ENCODE measurements at places on chromosomes 6 and 20.

DNA sequence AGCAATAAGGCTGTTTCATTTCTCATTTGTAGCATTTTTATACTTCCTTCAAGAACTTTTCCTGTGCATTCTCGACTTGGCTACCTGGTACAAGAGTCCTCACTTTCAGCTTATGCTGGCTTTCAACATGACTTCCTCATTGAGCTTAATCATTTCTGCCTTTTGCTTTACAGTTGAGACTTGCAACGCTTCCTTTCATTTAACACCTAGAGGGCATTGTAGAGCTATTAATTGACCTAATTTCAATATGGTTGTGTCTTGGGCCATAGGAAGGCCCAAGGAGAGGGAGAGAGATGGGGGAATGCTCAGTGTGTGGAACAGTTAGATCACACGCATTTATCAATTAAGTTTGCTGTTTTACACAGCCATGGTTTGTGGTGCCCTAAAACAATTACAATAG is 37.2 kb downstream of the SLC22A2 start:
- no peak for DNase-seq

DNA sequence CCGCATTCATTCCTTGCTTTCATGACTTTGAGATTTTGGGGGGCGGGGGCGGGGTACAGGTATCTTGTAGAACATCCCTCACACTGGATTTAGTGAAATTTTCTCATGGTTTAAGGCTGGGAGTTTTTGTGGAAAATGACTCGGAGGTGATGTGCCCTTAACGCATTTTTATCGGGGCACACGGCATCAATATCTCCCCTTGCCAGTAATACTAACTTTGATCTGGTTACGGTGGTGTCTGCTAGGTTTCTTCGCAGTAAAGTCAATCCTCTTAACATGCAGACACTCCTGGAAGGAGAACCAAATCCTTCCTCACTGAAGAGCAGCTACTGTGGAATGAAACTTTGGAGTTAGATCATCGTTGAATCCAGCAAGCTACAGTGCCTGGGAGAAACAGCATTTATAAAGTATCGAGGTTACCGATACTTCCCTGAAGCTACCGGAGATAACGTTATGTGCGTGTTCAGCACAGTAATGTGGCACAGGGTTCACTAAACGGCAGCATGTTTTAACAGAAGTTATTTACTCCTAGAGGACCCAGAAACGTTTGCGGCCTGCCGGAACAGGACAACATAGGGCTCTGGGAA is 1.2 kb upstream of the DYNLRB1 start:
- DNase-seq: no peak

DNA sequence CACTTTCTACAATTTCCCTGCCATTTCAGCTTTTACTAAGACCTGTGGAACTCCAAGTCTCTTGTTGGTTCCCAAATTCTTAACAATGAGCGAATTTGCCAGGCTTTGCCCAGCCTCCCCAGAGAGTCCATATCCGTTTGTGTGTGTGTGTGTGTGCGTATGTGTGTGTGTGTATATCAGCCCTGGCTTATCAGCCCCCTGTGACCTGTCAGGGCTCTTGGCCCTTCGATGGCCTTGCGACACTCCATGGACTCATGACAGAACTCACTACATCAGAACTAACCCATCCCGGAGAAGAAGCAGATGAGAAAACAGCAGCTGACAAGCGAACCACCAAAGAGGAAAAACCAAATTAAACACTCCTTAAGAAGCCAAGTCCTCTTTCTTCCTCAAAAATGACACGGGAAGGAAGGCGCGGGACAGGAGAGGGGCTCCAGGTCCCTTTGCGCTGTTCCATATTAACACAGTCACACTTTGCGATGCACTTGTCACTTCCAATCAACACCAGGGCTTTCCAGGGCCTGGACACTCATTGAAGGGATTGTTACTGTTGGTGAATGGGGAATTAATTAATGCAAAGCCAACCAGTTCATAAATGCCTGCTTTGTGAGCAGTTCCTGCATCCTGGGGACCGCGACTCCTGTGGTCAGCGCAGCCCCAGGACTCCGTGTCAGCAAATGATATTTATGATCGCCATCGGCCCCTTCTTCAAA is 524.0 kb downstream of the CD83 start:
- DNase-seq: no peak

GRCh38 chr6:3232017-3232945 is 4.8 kb upstream of the TUBB2B start:
- no peak for DNase-seq

- no peak for DNase-seq
Measured at GRCh38 chr20:62241506-62241905, 3.2 kb downstream of the OSBPL2 start.

GRCh38 chr6:97440590-97441176 is 157.7 kb upstream of the MMS22L start:
- DNase-seq: no peak

- DNase-seq: no peak
Measured at GRCh38 chr6:134402372-134402984, 84.6 kb upstream of the SGK1 start.

DNA sequence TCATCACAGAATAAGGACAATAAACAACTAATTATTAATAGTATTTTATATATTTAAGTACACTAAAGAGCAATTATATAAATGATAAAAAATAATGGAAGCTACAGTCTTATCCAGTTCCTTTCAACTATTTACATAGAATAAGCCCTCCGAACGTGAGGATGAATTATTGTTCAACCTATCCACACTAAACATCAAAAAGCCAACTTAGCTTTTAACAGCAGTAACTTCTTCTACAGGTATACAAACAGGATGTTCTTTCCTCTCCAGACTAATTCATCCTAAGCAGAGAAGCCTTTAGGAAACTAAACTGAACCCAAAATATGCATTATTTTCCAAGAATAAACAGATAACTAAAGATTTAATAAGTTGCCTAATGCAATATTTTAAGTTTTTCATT is 2.3 kb downstream of the FKBP5 start:
- DNase-seq: no peak

- DNase-seq: peak; percentile 21
Measured at GRCh38 chr6:31681135-31681671, 336 bp upstream of the LY6G5C start.

GRCh38 chr6:168734523-168734922 is 293.5 kb downstream of the SMOC2 start:
- DNase-seq: no peak

GRCh38 chr6:166908811-166909210 is 47.5 kb downstream of the RNASET2 start:
- no peak for DNase-seq

GRCh38 chr20:38393259-38393658 is 41.9 kb downstream of the SNHG17 start:
- DNase-seq: no peak

DNA sequence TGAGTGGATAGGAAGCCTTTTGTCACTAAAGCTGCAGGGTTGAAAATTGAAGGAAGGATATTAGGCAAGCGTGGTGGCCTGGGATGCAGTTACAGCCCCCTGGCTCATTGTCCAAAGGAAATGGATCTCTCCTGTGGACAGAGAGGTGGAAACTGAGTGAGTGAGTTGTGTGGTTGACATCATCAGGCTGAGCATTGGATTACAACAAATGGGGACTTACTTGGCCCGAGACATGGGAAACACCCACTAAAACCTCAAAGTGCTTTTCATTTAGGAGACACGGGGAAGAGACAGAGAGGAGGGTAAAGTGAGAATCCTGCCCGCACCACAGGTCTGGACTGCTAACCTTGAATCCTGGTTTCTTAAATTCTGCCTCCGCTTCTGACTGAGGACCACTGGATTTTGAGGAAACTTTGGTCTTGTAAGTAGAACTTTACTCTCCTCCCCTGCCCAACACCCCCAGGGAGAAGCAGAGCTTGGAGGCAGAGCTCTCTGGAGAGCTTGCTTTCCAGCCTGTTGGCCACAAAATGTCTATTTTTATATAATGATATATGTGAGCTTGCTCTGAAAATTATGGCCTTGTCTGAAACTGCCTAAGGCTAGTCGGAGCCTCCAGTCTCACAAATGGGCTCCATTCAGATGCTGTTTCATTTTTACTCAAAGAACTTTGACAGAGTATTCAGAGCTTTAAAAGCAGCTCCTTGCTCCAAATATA is at the start of gene PKIG:
PKIG (plus strand) TSS at position 269 of the 715 bp plus-strand sequence. CDS start 31,978 bp downstream, outside the sequence.
- DNase-seq: no peak

DNA sequence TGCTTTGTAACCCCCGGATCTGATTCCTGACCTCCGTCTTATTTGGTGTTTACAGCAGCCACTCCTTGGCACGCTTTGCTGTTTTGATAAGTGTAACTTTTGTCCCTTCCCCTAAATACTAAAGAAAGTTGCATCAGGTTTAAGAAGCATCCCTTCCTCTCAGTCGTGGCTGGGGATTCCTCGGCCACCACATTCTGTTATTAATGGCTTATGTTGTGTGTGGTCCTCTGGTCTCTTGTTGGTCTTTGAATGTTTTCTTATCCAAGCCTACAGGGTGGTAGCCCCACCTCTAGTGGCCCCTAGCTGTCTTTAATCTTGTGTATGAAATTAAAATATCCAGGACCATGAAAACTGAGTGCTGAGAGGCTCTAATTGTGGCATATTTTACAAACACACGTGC is 37.5 kb upstream of the FNDC1 start:
- no peak for DNase-seq

DNA sequence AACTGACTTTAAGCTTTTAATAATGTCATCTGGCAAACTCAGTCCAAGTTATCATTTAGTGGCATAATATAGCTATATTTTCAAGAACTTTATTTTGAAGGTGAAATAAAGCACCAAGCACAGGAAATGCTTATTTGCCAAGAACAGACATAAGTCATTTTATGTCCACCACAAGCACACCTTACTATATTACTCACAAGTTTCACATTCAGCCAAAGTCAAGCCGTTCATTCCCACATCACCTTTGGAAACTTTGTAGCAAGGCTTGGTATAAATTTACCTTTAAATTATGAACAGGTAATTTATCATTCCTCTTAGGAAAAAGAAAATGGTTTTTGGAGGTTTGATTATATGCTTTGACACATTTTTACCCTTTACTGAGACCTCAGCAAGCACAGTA is 236.8 kb upstream of the FKBP1C start:
- DNase-seq: no peak

GRCh38 chr6:129475477-129476247 is 234.3 kb downstream of the ARHGAP18 start:
- DNase-seq: no peak
